Frontal cortex (tissue), 4 donors: ENCODE measurements at places on chromosomes 5 and 9.

DNA sequence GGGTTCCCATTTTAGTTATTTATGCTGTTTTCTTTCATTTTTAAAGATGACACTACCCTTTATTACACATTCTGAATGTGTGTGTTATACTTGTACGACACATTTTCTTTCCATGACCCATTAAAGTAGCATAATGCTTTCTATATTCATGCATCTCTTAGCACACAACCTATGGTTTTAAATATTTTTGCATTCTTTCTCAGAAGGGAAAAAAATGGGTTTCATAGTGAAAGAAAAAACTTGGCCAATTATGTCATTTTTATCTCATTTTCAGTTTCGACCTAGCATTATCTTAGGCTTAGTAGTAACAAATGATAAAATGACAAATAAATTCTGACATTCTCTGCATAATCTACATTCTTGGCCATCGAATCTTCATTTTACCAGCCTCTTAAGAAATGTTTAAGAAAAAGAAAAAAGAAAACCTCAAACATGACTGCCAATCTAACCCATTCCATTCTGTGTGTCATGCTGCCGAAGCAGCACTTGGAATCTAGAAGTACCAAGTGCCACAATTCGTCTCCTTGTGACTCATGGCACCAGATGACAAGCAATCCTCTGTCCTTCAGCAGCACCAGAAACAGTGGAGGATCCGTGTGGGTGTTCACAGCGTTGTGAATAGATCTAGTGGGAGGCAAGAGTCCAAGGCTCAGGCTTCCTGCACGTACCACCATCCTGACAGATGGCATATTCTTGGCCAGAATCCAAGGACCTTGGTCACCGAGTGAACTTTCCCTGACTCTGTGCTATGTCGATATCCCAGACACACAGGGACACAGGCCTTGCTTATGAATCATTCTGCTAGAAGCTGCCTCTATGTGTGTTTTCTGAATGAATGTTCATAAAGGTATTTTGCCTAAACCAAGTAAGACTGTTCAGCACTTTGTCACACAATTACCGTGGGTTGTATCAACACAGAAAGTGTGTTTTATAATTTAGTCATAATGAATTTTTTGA lies 502.7 kb downstream of the NR2F1-AS1 start:
- no peak for DNase-seq

GRCh38 chr5:57955511-57955910 lies 472.9 kb upstream of the ACTBL2 start:
- no peak for DNase-seq

- no peak for DNase-seq
These were observed 33.6 kb downstream of the IL7R start for GRCh38 chr5:35890021-35891020.

DNA sequence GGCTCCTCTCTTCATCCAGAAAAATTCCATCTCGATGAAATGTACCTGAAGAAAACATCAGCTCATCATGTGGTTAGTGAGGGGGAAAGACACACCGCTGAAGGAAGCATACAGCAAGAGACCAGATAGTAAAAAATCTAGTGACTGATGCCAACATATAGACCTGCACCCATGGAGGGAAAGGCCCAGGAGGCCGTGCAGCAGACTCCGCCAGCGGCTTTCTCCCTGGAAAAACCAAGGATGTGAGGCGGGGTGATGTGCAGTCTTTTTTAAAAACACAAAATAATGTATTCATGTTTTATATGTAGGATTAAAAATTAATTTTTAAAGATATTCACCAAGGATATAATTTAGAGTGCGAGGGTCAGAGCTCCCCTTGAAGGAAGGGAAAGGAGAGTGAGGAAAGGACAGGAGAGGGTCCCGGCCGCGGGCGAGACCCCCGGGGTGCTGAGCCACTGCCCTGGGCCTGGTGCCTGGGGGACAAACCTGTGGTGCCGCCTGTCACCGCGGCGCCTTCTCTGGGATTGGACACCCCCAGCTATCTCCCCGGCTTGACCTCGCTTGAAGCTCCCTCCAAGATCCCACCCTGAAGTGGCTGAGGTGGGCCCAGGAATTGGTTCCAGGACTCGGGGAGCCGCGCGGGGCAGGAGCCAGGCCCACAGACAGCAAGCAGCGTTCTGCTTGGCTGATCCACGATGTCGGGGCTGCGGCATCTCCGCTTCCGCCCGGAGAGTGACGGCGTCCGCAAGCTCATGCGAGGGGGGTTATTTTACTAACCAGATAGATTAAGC lies 12.1 kb upstream of the UNC5A start:
- no peak for DNase-seq

DNA sequence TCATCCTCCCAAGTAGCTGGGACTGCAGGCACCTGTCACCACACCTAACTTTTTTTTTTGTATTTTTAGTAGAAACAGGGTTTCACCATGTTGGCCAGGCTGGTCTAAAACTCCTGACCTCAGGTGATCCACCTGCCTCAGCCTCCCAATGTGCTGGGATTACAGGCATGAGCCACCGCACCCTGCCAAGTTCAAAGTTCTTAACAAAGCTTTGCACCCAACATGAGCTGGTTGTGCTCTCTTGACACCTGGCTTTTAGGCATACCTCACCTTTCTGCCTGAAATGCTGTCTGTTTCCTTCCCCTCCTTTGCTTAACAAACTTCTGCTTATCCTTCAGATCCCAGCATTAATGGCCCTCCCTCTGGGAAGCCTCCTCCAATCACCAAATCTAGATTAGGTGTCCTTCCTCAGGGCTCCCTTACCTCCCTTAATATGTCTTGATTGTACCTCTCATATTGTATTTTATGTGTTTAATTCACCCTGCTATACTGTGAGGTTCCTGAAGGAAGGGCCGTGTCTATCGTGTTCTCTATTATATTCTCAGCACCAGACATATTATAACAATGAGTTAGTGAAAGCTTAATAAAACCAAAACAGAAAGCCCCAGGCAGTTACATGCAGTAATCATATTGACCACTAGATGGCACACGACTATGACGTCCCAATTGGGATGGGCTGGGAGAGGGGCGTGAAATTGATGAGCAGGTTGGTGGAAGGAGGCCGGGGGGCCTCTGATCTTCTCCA lies 62.9 kb upstream of the PPARGC1B start:
- DNase-seq: no peak

DNA sequence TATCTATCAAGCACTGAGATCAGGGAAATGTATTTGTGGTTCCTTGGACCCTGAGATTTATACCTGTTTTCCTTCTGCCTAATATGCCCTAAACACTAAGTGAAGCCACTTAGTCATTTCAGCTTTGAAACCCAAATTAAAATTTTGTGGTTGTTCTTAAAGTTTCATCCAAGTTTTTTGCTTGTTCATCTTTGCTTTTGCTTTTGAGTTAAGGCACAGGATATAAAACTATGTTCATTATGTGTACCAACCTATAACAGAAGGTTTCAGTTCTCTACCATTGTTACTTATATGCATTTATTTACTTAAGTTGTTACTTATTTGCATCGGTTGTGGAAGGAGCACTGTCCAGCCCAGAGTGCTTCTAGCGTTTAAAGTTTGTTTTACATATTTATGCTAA lies 382.3 kb downstream of the PTPRD start:
- no peak for DNase-seq

DNA sequence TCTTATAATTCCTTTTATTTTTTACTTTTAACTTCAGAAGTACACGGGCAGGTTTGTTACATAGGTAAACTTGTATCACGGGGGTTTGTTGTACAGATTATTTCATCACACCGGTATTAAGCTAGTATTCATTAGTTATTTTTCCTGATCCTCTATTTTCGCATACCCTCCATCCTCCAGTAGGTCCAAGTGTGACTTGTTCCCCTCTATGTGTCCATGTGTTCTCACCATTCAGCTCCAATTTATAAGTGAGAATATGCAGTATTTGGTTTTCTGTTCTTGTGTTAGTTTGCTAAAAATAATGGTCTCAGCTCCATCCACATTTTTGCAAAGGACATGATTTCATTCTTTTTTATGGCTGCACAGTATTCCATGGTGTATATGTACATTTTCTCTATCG lies 43.1 kb upstream of the IFNE start:
- DNase-seq: no peak

- no peak for DNase-seq
These were observed 46.7 kb downstream of the ROR2 start for GRCh38 chr9:91903126-91903911.

- no peak for DNase-seq
These were observed 103.1 kb upstream of the SLC44A1 start for GRCh38 chr9:105141146-105141975.

DNA sequence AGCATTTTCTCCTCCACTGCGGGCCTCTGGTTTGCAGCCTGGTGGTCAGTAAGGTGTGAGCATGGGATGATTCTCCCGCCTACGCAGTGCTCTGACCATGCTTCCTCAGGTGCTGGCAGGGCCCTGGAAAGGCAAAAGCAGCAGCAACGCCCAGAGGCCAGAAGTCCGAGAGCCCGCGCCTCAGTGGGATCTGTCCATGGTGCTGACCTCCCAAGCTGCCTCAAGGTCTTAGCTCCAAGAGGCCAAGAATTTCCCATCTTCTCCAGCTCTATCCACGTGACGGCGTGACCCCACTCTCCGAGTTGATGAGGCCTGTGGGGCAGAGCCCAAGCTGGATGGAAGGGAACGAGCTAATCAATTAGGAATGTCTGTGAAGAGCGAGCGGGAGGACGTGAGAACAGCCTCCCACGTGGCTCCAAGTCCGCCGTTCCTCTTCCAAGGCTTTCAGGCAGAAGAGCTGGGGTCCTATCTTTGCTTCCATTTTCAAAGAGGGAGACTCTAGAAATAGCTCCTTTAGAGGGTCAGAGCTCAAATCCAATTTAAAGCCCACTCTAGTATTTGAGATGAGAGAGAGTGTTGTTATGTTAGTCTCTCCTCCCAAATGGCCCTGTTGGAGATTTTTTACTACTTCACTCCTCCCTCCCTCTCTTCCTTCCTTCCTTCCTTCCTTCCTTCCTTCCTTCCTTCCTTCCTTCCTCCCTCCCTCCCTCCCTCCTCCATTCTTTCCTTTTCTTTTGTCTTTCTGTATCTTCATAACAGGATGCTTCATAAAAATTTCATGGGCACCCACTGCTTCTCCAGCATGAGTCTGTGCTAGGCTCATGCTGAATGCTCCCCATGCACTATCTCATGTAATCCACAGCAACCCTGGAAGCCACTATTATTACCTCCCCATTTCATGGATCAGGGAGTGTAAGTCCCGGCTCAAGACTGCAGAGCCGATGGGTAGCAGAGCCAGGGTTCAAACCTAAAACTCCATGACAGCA lies 69.3 kb downstream of the OLFM1 start:
- no peak for DNase-seq

- DNase-seq: no peak
These were observed 95.1 kb downstream of the TTC39B start for GRCh38 chr9:15211815-15212495.

DNA sequence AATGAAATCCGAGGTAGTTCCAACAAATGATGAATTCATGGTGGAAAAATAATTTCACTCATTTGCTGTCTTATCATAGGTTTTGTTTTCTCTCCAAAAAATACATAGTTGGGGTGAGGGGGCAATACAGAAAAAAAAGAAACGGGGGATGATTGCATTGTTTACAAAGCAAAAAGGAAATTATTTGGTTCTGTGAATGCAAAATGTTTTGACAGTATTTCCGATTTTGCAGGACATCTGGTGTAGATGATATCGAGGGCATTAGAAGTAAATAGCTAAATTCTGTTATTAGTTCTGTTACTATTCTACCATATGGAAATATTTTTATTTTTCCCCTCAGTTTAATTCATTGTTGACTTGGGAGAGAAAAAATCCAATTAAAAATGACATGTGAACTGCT lies 201.7 kb downstream of the MARCHF11 start:
- no peak for DNase-seq

DNA sequence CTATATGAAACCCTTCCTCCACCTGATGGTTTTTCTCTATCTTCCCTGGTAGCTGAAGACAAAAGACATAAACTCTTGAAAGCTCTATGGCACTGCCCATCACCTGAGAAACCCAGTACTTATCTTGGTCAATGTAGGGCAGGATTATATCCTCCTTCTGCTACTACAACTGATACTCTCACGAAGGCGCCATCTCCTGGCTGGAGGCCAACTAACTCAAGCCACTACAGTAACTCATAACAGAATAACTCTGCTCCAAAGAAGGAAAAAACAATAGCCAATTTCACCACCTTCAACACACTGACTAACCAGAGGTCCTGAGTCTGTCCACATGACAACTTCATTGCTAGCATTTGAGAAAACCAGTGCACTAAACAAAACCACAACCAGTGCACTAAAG lies 409.2 kb downstream of the CETN3 start:
- DNase-seq: no peak

- DNase-seq: no peak
These were observed 550 bp downstream of the IFNE start for GRCh38 chr9:21481470-21482056.

GRCh38 chr5:65142511-65143011 lies 339.2 kb downstream of the ADAMTS6 start:
- no peak for DNase-seq

DNA sequence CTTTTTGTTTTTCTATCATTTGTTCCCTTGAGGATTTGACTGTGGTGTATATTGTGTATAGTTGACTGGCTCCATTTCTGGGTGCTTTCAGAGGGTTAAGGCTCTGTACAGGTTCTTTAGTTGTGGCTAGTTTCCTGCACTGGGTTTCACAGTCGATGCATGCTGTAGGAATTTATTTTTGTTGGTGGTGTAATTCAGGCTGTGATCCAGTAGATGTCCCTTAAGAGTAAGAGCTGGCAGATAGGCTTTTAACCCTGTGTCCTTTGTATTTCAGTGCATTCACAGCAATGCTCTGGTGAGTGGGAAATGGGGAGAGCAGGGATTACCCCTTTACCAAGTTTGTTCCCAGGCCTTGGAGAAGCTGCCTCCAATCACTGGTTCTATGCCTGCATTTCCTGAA lies 112.9 kb downstream of the SPATA31D1 start:
- no peak for DNase-seq

DNA sequence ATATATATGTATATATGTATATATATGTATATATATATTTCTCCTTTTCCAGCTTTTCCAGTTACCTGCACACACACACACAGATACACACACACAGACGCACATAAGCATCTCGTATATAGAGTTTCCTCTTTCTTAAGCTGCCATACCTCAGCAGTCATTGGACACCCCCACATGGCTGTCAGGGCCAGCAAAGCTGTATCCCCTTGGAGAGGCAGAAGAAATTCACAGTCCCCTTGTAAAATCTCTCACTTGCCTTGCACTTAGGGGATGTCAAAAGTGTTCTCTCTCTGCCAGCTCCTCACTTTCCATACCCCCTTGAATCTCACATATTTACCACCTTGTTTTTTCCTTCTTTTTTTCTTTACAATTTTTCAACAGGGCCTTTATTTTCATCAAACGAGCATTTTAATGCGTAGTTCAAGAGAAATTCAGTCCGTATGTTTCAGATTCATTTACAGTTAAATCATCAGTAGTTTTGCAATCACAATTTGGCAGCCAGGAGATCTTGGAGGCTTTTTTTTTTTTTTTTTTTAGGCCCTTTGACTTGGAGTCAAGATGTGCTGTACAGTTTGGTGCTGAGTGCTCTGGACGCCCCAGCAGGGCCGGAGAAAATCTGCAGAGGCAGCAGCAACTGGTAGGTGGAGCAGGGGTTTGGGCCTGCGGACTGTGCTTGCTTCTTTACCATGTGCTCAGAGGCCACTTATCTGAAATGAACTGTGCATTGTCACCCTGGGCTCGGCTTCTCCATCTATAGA lies 244.9 kb upstream of the KLF4 start:
- no peak for DNase-seq

GRCh38 chr9:132078699-132079356 lies 839 bp downstream of the MED27 start:
- no peak for DNase-seq

GRCh38 chr9:133677126-133678010 lies 41.2 kb downstream of the DBH start:
- no peak for DNase-seq
